ENCODE measurements at places on chromosomes 1 and 21. TPM values are rescaled to one million over a fixed set of nuclear protein-coding genes. Genes with fewer than 3 reads are reported as not detected.

DNA sequence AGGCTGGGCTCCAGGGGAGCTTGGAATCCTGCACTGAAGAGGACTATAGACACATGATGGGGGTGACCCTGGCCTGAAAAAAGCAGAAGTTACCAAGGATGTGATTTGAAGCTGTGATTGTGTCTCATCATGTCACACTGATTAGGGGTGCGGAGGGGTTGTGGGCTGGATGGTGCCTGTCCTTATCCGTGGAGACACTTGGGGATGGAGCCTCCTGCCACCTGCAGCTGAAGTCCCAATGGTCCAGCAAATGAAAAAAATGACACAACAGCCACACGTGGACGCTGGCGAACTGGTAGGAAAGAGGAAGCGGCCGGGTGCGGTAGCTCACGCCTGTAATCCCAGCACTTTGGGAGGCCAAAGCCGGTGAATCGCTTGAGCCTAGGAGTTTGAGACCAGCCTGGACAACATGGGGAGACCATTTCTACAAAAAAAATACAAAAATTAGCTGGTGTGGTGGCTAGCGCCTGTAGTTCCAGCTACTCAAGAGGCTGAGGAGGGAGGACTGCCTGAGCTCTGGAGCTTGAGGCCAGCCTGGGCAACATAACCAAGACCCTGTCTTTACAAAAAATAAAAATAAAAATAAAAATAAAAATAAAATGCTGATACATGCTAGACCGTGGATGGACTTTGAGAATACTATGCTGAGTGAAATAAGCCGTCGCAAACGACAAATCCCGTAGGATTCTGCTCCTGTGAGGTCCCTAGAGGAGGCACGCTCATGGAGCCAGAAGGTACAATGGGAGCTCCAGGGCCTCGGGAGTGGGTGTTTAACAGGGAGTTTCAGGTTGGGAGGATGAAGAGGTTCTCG is 838 bp upstream of the IBA57 start:
- no peak for DNase-seq

GRCh38 chr1:101219924-101220870 is 16.6 kb upstream of the S1PR1 start:
- DNase-seq, result no peak

- no peak for DNase-seq
Observed at GRCh38 chr1:4662723-4663122, 8.3 kb downstream of the AJAP1 start.

The BCAN gene
- 2.0 TPM for total RNA-seq

GRCh38 chr1:175470591-175470990 is 272.8 kb downstream of the TNR start:
- no peak for DNase-seq

DNA sequence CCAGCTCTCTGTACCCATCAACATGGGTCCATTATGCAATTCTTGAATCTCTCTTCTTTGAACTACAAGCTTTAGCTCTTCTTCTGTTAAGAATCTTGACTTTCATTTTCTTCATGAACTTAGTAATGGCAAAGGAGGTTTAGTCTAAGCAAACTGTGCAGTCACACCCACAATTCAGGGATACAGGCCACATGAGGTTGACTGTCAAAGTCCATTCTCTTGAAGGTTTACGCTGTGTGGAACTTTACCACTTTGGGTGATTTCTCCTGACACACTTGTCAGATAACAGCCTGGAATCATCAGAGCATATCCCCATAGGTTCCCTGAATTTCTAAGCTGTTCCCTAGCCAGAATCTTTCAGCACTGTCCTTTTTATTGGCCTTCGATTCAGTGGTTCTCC is 48.0 kb upstream of the NHLH2 start:
- no peak for DNase-seq

DNA sequence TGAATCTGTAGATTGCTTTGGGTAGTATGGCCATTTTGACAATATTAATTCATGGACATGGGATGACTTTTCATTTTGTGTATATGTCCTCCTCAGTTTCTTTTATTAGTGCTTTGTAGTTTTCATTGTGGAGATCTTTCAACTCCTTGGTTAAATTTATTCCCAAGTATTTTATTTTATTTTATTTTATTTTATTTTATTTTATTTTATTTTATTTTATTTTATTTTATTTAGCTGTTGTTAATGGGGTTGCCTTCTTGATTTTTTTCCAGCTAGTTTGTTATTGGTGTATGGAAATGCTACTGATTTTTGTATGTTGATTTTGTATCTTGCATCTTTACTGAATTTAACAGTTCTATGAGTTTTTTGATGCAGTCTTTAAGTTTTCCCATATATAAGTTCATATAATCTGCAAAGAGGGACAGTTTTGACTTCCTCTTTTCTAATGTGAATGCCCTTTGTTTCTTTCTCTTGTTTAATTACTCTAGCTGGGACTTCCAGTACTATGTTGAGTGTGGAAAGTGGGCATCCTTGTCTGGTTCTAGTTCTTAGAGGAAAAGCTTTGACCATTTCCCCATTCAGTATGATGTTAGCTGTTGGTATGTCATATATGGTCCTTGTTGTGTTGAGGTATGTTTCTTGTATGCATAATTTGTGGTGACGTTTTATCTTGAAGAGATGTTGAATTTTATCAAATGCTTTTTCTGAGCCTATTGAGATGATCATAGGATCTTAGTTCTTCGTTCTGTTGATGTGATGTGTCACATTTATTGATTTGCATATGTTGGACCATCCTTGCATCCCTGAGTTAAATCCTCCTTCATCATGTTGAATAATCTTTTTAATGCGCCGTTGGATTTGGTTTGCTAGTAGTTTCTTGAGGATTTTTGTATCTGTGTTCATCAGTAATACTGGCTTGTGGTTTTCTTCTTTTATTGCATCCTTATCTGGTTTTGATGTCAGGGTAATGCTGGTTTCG is 14.3 kb downstream of the CEPT1 start:
- no peak for DNase-seq

DNA sequence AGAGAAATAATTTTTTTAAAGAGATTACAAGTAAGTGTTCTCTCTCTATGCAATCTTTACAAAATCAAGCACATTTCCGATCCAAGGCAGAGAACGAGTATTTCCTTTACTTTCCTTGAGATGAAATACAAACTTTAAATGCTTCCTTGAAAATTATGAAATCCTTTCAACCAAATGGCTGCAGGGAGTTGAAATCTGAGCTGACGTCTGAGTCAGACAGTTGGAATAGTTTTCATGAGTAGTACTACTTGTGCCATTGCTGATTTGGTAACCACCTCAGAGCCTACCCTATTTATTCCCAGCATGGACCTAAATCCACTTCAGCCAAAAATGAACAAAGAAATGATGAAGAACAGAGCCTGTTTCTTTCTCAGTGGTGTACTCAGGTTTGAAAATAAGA is 183.6 kb downstream of the GIPC2 start:
- DNase-seq, result no peak

The LHX4 gene
- 0.98 TPM for total RNA-seq

- peak; percentile 99 for DNase-seq
Observed at GRCh38 chr1:9910423-9911178, 532 bp upstream of the CTNNBIP1 start.

The LENEP gene
- total RNA-seq, result not detected

The AUNIP gene
- 1.5 TPM for total RNA-seq

- DNase-seq, result no peak
Observed at GRCh38 chr1:180948641-180949615, 36.2 kb downstream of the KIAA1614 start.

The CFH gene
- total RNA-seq, result 36.8 TPM

GRCh38 chr1:192550922-192551534 is 24.5 kb upstream of the RGS1 start:
- DNase-seq, result no peak

GRCh38 chr1:243892456-243892855 is 42.4 kb upstream of the AKT3 start:
- no peak for DNase-seq

- no peak for DNase-seq
Observed at GRCh38 chr1:44609412-44609767, 64.9 kb downstream of the TMEM53 start.

The CCDC185 gene
- total RNA-seq, result not detected

GRCh38 chr1:22343456-22344328 is 108.0 kb upstream of the ZBTB40 start:
- DNase-seq, result no peak

DNA sequence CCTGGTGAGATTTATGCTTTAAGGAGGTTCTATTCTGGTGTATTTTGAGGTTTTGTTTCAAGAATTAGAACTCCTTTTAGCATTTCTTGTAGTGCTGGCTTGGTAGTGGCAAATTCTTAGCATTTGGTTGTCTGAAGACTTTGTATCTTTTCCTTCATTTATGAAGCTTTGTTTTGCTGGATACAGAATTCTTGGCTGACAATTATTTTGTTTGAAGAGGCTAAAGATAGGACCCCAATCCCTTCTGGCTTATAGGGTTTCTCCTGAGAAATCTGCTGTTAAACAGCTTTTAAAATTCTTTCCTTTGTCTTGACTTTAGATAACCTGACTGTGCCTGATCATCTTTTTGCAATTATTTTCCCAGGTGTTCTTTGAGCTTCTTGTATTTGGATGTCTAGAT is 58.6 kb downstream of the GPR137B start:
- DNase-seq, result no peak

- no peak for DNase-seq
Observed at GRCh38 chr1:70117046-70117445, 88.3 kb downstream of the LRRC40 start.

DNA sequence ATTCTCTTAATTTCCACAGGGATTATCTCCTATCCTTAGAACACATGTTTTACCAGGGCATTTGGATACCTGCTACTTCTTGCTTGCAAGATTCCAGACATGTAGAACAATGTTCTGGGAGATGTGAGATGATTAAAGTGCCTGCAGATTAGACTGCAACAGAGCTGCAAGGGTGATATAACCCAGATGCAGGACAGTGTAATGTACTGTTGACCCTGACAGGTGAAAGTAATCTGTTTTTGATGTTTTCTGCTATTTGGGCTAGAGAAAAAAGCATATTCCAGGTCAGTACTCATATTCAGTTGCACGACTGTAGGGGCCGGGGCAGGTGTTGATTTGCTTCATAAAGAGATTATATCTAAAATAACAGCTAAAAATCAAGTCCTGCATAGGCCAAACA is 27.1 kb upstream of the TMEM54 start:
- DNase-seq, result no peak

- DNase-seq, result no peak
Observed at GRCh38 chr1:64019818-64020217, 183.6 kb upstream of the UBE2U start.

The IRF6 gene
- 83.5 TPM for total RNA-seq

DNA sequence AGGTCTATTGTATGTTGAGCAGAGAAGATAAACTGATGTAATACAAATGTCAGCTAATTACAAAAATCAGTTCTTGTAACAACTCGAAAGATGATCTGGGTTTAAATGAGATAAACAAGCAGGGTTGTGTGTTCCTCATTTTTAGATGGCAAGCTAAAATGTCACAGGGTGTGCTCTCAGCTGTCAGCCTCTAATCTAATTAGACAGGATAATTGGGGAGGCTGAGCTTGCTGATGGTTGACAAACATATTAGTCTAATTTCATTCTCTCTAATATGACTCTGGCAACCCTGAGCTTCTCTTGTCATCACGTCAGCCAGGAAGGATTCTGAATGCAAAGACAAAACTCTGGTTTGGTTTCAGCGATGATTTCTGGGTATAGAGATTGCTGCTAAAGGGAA is 335.3 kb upstream of the KAZN start:
- DNase-seq, result no peak

The PGLYRP4 gene
- total RNA-seq, result 3.9 TPM

DNA sequence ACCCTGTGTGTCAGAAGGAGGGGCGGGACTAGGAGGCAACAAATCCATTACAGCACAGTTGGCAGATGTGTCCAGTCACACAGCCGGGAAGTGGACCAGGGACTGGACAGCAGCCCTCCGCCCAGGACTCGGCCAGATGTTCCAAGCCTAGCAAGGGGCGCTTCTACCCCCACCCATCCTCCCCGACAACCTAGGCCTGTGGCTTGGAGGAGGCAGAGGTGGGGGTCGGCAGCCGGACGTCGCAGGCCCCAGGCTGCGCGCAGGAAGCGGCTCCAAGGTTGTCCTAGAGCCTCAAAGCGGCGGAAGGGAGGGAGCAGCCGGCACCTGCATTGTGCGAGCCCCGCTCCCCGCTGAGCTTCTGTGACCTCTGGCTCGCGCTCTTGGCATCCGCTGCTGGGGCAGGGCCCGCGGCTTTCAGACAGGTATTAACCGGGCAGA is 20.6 kb upstream of the MYCL start:
- DNase-seq, result no peak

The KCNQ4 gene
- 2.0 TPM for total RNA-seq

The KRTAP11-1 gene
- not detected for total RNA-seq

DNA sequence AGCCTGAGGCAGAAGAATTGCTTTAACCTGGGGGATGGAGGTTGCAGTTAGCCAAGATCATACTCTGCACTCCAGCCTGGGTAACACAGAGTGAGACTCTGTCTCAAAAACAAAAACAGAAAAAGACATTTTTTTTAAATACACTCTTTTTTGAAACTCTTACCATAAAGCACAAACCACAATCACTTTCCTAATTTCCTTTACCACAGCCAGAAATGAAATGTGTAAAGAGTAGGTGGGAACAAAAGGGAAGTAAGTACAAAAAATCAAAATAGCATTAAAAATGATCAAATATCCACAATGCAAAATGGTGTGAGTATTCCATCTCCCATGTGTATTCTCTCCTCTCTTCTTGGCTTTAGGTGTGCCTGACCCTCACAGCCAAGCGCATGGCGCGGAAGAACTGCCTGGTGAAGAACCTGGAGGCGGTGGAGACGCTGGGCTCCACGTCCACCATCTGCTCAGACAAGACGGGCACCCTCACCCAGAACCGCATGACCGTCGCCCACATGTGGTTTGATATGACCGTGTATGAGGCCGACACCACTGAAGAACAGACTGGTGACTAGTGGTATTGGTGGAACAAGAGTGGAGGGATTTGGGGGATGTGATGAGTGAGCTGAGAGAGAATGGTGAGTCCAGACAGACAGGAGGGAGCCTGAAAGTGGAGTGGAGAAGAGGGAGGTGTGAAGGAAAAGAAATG is 14.9 kb downstream of the ATP1A4 start:
- no peak for DNase-seq

- no peak for DNase-seq
Observed at GRCh38 chr21:33390479-33390878, 12.7 kb upstream of the IFNGR2 start.

- no peak for DNase-seq
Observed at GRCh38 chr1:227845519-227845918, 30.0 kb downstream of the PRSS38 start.

DNA sequence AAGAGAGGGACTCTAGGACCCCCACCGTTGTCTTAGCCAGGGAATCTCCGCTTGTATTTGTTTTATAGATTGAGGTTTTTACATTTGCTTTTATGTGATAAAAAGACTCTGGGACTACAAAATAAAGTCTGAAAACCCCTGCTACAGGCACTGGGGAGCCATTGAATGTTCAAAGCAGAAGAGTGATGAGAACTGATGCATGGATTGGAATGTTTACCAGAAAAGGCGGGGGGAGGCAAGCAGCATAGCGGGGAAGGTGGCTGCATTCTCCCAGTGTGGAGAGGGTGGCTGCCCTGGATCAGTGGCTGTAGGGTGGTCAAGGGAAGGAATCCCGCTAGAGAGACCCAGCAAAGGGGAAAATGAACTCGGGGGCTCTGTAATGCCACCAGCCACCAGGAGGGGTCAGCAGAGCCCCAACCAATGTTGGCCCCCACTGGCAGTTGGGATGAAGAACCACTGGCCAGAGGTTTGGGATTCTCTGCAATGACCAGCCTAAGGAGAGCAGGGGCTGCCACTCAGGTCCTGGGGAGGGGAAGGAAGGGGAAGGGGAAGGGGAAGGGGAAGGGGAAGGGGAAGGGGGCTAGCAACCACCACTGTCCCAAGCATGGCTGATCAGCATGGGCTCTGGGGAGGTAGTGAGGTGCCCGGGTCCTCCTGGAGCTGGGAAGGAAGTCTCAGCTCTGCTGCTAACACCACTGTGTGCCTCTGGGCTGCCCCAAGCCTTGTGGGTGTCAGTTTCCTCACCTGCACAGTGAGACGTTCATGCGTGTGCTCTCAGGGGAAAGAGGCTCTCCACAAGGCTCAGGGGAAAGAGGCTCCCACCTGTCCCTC is 19.2 kb upstream of the PEF1 start:
- DNase-seq, result no peak

All from vagina (tissue), 2 donors.